ENCODE measurements at places on chromosomes 11 and 22.

DNA sequence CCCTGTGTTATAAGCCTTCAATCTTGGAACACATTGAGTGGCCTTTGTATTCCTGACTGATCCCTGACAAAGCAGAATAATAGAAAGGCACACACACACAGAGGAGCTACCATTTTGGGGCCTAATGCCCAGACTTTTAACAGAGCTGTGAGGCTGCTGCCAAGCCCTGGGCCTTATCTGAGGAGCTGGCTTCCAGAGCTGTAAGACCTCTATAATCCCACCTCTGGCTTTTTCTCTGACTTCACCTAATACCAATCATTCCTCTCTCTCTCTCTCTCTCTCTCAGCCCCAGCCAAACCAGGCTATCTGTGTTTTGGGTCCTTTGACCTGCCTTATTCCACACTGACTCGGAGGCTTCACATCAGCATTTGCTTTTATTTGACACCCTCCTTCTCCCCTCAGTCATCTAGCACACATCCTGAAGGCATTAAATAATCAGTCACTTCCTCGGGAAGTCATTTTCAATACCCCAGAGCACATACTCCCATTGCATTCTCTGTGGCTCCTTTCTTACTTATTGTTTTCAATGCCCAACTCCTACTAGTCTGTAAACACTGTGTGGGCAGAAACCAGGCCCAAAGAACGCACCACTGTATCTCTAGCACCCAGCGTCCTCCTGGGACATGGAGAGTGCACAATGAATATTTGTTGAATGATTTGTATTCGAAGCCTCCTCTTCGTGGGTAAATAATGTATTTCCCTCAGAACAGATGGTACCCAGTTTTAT lies 21.2 kb upstream of the TRIM44 start:
- no peak for DNase-seq

- peak; percentile 23 for DNase-seq
Measured at GRCh38 chr22:35539910-35540594, 579 bp upstream of the RASD2 start.

- DNase-seq: no peak
Measured at GRCh38 chr22:19527321-19527721, 3.1 kb upstream of the CLDN5 start.

DNA sequence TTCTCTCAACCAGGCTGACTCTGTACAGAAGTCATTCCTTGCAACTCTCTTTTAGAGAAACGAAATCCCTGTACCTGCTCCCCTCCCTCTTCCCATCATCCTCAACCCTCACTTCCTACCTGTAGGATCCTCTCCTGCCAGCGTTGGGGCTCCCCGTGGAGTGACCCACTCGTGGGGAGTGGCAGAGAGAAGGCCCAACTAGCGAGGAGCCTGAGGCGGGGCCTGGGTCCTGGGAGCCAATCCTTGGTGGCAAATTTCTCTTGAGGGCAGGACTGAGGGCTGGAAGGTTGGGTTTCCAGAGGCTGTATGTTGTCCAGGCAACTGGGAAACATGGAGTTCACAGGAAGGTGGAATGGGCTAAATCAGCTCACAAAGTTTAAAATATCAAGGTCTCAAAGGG lies 10.4 kb downstream of the NHERF4 start:
- DNase-seq: no peak

GRCh38 chr11:21768388-21768787 lies 424.5 kb upstream of the ANO5 start:
- no peak for DNase-seq

GRCh38 chr22:45207533-45207932 lies 33.2 kb downstream of the KIAA0930 start:
- DNase-seq: no peak

- DNase-seq: no peak
Measured at GRCh38 chr11:27194976-27195375, 154.4 kb downstream of the BBOX1 start.

DNA sequence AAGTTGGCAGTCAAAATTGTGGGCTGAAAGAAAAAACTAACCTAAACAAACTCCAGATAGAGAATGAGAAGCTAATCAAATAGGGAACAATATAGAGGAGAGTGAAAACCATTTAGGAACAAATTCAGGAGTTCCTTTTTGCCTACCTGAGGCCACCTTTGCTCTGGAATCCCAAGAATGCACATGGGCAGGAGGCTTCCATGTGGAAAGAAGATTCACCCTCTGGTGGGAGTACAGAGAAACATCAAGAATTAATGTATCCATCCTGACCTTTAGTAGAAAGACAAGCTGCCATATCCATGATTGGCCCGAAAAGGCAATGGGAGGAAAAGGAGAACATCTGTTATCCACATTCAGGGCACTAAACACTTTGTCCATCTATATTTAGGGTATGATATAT lies 35.0 kb upstream of the MRGPRX1 start:
- DNase-seq: no peak

GRCh38 chr11:62149986-62150886 lies 26.4 kb downstream of the INCENP start:
- DNase-seq: no peak

GRCh38 chr11:82830746-82831145 lies 69.5 kb downstream of the PRCP start:
- no peak for DNase-seq

DNA sequence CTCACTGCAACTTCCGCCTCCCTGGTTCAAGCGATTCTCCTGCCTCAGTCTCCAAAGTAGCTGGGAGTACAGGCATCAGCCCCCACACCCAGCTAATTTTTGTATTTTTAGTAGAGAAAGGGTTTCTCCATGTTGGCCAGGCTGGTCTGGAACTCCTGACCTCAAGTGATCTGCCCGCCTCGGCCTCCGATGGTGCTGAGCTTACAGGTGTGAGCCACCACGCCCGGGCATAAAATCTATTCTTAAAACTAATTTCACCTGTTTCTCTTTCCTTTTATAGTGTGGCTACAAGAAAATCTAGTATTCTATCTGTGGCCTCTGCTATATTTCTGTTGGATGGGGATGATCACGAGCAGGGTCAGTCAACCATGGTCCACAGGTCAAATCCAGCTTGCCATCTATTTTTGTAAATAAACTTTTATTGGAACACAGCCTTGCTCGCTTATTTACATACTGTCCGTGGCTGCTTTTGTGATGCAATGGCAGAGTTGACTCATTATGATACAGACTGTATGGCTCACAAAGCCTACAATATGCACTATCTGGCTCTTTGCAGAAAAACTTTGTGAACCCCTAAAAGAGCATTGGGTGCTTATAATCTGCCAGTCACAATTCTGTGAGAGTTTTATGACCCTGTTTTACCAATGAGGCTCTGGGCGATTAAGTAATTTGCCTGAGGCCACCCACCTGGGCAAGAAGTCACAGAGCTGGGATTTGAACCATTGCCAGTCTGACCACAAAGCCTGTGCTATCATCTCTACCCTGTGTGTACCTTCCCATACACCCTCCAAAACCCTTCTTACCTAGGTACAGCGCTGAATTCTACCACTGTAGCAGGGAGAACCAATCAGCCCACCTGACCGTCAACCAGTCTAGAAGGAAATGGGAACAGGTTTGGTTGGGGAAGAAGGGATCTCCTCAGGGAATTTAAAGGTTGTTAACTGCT lies 28.3 kb downstream of the SLC1A2 start:
- no peak for DNase-seq

GRCh38 chr11:29187215-29187614 lies 829.6 kb downstream of the KCNA4 start:
- DNase-seq: no peak

- DNase-seq: no peak
Measured at GRCh38 chr22:31625257-31625640, 36.8 kb downstream of the PISD start.

- no peak for DNase-seq
Measured at GRCh38 chr22:25382762-25383161, 163.3 kb downstream of the CRYBB2 start.

- no peak for DNase-seq
Measured at GRCh38 chr11:38952698-38953097, 2354.7 kb upstream of the RAG2 start.

DNA sequence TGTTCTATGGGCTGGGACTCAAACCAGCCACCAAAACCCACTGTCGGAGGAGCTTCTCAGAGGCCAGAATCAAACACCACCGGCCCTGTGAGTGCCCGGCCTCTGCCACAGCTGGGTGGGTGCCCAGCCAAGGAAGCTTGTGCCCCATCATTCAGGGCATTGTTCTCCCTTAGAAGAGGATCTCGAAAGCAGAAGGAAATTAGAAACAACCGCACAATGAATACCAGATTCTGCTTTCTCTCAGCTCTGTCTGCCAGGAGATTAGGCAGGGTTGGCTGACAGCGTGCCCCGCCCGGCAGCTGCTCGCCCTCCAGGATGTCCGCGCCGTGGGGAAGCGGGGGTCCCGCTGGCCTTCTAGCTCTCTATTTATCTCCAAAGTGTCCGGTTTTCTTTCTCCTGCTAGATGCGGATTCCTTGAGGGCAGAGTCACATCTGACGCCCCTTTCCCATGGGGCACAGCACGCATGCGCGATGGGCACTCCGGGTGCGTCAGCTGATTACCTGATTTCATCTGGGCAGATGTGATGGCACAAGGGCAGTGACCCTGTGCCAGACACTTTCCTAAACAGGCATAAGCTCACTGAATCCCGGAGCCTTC lies 25.5 kb downstream of the SCGB1A1 start:
- peak; percentile 25 for DNase-seq

- no peak for DNase-seq
Measured at GRCh38 chr11:8567602-8568198, 26.3 kb downstream of the STK33 start.

- no peak for DNase-seq
Measured at GRCh38 chr22:30232716-30233218, 13.8 kb downstream of the LIF start.

DNA sequence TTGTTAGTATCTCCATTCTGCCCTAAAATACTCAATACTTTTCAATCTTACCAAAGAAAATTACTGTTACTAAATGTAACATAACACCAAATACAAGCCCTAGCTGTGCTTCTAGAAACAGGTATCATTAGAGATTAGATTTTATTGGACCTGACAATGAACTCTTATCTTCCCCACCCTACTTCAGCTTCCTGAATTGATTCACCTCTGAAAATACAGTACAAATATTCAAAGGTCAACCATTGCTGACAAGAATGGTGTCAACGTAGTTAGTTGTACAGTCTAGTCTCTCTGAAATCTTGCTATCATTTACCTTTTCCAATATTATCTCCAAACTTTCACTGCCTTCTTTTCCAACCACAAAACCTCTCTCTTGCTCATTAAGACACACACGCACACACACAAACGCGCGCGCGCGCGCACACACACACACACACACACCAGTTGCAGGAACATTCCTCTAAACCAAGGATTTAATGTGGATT lies 22.4 kb downstream of the LRRC4C start:
- DNase-seq: no peak

DNA sequence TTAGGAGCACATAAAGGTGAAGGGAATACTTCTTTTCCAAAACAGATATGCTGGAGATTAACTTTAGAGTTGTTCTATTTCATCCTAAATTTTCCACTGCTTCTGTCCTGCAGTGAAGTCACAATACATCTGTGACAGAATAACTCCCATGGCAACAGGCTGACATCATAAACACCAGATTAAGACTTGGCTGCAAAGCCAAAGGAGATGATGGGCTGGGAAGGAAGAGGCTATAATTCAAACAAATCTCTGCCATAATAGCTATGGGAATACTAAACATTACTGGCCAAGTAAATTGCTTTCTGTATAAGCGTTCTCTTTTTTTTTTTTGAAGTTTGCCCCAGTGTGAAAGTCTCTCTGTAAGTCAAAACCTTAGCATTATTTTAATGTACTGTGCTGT lies 107.7 kb downstream of the CADM1 start:
- no peak for DNase-seq

GRCh38 chr11:130211781-130212401 lies 52.3 kb downstream of the ST14 start:
- DNase-seq: no peak

GRCh38 chr11:104370478-104370877 lies 206.5 kb upstream of the PDGFD start:
- DNase-seq: no peak

DNA sequence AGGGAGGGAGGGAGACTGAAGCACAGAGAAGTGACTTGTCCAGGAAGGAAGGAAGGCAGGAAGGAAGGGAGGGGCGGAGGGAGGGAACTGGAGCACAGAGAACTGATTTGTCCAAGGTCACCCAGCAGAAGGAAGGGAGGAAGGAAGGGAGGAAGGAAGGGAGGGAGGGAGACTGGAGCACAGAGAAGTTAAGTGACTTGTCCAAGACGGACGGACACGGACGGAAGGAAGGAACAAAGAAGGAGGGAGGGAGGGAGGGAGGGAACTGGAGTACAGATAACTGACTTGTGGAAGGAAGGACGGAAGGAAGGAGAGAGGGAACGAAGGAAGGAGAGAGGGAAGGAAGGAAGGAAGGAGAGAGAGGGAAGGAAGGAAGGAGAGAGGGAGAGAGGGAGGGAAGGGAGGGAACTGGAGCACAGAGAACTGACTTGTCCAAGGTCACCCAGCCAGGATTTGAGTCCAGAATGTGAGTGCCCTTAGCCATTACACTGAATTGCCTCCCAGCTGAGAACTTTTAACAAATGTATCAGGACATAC lies 1.5 kb downstream of the SLC35F2 start:
- DNase-seq: no peak

DNA sequence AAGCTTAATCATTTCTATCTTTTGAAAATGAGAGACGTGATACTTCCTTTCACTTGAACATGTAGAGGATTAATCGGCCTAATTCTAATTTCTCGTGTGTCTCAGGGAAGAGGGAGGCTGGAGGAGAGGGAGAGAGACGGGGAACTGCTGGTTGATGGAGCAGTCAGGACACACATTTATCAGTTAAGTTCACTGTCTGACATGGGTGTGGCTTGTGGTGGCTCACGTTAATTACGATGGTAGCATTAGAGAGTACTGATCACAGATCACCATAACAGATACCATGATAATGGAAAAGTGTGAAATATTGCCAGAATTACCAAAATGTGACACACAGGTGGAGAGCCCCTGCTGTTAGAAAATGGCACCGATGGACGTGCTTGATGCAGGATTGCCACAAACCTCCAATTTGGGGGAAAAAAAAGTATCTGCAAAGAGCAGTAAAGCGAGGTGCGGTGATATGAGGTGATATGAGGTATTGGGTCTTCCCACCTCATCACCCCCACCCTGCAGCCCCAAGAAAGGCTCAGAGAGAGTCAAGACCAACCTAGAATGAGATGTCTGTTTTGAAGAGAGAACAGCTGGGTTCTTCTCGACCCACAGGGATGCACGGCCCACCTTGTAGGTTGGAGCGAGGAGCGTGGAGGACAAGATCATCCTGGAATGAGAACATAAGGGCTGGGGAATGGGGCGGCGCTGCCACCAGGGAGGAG lies 19.7 kb downstream of the ZBED4 start:
- DNase-seq: no peak

DNA sequence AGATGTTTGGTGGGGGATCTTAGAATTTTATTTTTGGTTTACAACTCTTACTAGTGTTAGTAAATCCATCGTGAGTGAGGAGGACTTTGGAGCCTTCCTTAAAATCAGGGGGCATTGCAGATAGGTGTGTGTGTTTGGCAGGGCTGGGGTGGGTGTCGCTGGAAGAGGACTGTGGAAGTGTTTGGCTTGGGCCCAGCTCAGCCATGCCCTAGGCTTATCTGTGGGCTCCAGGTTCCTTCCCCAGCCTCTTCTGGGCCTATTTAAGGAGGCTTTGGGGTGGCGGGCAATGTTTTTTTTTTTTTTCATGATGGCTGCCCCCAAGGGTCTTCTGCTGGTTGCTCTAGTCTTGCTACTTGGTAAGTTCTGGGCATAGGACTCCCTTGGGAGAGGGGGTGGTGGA lies 22.1 kb downstream of the MTFP1 start:
- DNase-seq: peak; percentile 89

GRCh38 chr11:10350334-10350733 lies 45.5 kb downstream of the ADM start:
- DNase-seq: no peak

Data from hematopoietic multipotent progenitor cell treated with erythropoietin and hydrocortisone succinate and interleukin-3 and kit ligand, for 15 days (in vitro differentiated cells).